ENCODE measurements at places on chromosomes 2 and 18. TPM values are rescaled to one million over a fixed set of nuclear protein-coding genes. Genes with fewer than 3 reads are reported as not detected.

DNA sequence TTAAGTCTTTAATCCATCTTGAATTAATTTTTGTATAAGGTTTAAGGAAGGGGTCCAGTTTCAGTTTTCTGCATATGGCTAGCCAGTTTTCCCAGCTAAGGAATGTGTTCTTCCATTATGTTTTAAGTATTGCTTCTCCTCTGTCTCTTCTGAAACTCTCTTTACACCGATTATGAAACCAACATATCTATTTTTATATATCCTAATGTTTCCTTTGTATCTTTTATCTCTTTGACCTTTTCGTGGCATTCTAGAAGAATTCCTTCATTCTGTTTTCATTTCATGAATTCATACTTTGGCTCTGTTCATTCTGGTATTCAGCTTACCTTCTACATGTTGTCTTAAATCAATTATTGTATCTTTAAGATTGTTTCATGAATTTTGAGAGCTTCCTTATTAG, 697.0 kb upstream of the ACVR2A start:
- no peaks in the 10 kb centered on the region for H3K4me1 ChIP-seq
- no peaks in the 10 kb centered on the region for H3K27me3 ChIP-seq
- H3K27ac ChIP-seq = no peak overlapping the region
- no peaks in the 10 kb centered on the region for H3K36me3 ChIP-seq
- DNase-seq = no peak

GRCh38 chr2:96642564-96643360, at the start of gene FER1L5:
Gene FER1L5 (plus strand): TSS chr2:96642764. CDS start chr2:96642837, 73 bp downstream.
- no peaks in the 10 kb centered on the region for H3K27me3 ChIP-seq
- no peak within 1 kb of the TSS for H3K4me3 ChIP-seq
- no peaks in the 10 kb centered on the region for H3K36me3 ChIP-seq
- H3K4me1 ChIP-seq = peaks cover 6% of the 10 kb centered on the region

TMEM163 gene
- not detected for total RNA-seq

DNA sequence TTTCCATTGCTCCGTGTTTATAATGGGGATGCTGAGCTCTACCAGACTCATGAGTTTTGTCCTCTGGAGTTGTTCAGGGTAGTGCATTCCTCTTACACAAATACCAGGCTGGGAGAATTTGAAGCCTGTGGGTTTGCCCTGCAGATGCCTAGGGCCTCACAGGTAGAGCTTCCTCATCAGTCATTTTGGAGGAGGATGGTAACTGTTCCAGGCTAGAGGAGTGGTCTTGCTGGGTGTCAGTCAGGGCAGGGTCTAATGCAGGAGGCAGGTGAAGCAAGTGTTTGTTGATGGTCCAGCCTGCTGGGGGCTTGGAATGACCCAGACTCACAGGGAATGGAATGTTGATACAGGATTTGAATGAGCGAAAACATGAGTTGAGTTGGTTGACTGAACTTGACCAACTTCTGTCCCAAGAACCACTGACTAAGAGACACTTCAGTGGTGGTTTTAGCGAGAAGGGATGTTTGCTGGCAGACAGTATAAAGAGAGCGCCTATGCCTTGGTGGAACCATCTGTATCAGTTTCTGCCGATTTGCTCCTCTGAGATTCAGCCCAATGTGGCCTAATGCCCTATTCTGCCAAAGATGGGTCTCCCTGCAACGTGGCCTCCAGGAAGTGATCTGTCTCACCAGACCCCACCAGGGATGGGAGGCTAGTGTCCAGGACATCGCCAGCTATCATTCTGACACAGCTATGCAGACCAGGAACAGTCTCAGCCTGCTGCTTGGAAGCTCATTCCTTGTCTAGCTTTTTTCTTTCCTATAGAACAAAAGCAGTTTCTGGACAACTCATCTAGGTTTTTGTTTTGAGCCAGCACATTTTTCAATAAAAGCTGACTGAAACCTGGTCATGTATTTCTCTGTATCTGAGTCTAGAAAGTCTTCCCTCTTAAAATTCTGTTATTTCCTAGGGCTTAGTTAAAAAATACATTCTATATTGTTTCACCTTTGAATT, 9.3 kb downstream of the IL1R2 start:
- H3K36me3 ChIP-seq = no peaks in the 10 kb centered on the region
- H3K4me3 ChIP-seq = no peak overlapping the region
- no peaks in the 10 kb centered on the region for H3K27me3 ChIP-seq
- no peak for DNase-seq

SPDYA gene
- total RNA-seq = 0.83 TPM

CFAP65 gene
- total RNA-seq = not detected

DNA sequence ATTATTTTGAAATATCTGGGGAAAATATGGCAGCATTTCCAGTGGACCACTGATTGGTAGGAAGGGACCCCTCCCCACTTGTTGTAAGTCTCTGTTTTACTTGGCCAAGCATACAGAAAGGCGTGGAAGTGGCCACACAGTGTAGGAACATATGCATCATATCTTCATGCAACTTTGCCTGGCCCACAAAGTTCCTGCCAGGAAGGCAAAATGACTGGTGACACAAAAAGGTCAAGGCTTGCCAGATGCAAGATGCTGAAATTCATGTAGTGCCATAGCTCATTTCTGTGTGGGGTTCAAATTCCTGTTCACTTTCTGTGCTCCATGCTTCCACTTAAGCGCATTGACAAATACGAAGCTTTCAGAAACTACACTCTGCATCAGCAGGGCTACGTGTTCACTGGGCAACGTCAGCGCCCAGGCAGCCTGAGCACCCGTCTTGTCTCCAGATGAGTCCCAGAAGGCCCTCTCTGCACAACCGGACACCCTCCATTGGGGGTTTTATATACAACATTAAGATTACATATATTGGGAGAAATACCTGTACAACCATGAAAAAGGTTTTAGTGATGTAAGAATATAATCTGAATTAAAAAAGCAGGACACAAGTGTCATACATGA, 3.6 kb downstream of the DYNC2LI1 start:
- no peaks in the 10 kb centered on the region for H3K36me3 ChIP-seq
- no peak overlapping the region for H3K4me3 ChIP-seq
- no peaks in the 10 kb centered on the region for H3K27me3 ChIP-seq
- no peak for DNase-seq

GRCh38 chr2:137192366-137193310, 427.3 kb downstream of the THSD7B start:
- H3K4me3 ChIP-seq = no peak overlapping the region
- no peaks in the 10 kb centered on the region for H3K4me1 ChIP-seq
- no peaks in the 10 kb centered on the region for H3K27me3 ChIP-seq
- H3K27ac ChIP-seq = no peak overlapping the region
- no peak for DNase-seq

GRCh38 chr18:54386043-54386442, 28.3 kb downstream of the C18orf54 start:
- DNase-seq = no peak
- no peaks in the 10 kb centered on the region for H3K27me3 ChIP-seq
- H3K4me3 ChIP-seq = no peak overlapping the region
- H3K27ac ChIP-seq = no peak overlapping the region

DNA sequence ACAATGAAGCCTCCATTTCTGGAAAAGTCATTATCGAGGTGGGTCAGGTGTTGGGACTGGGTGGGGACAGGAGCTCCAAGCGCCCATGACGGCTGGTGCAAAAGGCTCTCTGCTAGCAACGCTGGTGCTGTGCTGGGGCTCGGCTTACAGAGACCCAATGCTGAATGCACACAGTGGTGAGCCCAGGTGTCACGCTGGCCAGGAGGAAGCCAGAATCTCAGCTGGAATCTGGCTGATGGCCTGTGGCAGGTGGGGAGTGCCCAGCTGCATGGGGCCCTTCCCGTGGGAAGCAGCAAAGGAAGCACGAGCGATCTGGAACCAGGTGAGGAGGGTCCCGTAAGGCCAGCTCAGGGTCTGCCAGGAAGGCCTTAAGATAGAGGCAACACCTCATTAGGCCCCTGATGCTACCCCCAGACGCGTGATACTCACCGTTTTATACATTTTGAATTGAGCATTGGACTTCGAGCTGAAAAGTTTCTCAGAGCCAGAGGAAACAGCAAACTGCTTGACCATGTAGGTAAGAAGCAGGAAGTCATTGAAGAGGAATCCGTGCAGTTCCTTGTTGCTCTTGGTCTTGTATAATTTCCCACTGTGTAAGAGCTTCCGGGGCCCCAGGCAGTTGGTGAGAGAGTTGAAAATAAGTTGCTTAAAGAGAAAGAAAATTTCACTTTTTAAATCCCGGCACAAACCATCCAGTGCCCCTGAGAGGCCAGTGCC, 34.7 kb downstream of the FAM228A start:
- H3K36me3 ChIP-seq = peaks cover 55% of the 10 kb centered on the region
- no peak for DNase-seq
- H3K4me1 ChIP-seq = no peaks in the 10 kb centered on the region
- no peaks in the 10 kb centered on the region for H3K27me3 ChIP-seq
- H3K27ac ChIP-seq = no peak overlapping the region

C1GALT1C1L gene
- total RNA-seq = 0.20 TPM

CRYBA2 gene
- total RNA-seq = not detected

DNA sequence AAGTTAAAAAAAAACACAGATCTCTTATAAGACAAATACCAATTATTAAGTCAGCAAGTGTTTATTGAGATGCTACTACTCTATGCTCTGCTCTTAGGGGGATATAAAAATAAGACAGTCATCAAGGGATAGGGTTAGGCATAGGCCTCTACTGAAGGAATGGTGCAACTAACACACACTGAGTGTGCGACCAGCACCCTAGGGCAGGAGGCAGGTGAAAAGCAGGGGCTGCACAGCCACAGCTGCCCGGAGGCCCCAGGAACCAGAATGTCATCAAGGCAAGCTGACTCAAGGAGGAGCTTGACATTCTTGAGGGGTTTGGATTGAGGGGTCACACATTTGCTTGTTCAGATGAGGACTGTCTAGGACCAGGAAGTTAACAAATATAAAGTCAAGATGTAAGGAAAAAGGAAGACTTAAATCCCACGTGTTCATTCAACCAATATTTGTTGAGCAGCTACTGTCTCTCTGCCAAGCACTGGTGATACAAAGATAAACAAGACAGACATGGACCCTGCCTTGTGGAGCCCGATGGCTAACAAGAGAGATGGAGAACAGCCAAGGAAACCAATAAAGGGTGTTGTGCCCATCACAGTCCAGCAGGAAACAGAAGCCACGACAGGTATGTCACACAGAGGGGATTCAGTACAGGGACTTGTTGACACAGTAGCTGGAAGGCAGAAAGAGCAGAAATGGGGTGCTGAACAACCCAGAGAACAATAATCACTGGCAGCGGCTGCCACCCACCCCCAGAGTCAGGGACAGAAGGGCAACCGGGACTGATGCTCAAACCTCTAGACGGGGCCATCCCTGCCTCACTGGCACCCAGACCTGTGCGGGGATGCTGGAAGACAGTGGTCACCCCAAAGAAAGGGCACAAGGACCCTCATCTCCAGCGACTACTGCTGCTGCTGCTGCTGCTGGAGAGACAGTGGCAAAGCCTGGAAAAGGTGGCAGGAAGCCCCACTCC, 45.8 kb upstream of the MAL start:
- H3K27me3 ChIP-seq = no peaks in the 10 kb centered on the region
- DNase-seq = no peak
- no peaks in the 10 kb centered on the region for H3K36me3 ChIP-seq
- H3K4me1 ChIP-seq = no peaks in the 10 kb centered on the region
- no peak overlapping the region for H3K4me3 ChIP-seq
- no peak overlapping the region for H3K27ac ChIP-seq

Measured in CD8-positive, alpha-beta memory T cell (primary cell).